ENCODE measurements at places on chromosomes 3 and 15. TPM values are rescaled to one million over a fixed set of nuclear protein-coding genes. Genes with fewer than 3 reads are reported as not detected.

- no peaks in the 10 kb centered on the region for H3K36me3 ChIP-seq
- DNase-seq = no peak
- no peaks in the 10 kb centered on the region for H3K4me1 ChIP-seq
- no peaks in the 10 kb centered on the region for H3K27me3 ChIP-seq
- no peak overlapping the region for H3K27ac ChIP-seq
Observed at GRCh38 chr3:104273046-104273649, 1093.6 kb upstream of the ALCAM start.

DNA sequence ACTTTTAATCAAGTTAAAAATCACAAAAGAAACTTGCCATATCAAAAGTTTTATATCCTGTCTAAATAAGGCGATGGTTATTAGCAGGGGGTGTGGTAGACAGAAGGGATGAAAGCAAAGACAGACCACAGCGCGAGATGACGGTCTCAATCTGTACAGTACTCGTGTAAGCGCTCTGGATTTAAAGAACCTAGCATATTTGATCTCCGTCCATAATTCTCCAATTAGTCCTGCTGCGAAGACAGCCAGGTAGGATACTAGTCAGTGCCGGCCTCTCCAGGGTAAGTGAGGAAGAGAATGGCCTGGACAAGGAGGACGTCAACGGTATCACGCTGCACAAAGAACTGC is 701 bp downstream of the SGO1 start:
- no peaks in the 10 kb centered on the region for H3K27me3 ChIP-seq
- peak overlapping the region; percentile 87 for H3K27ac ChIP-seq
- no peak for DNase-seq
- peaks cover 10% of the 10 kb centered on the region for H3K4me1 ChIP-seq

Gene SAMD7
- not detected for polyA plus RNA-seq

Gene AHSG
- polyA plus RNA-seq = 0.59 TPM

Gene KLHL40
- not detected for polyA plus RNA-seq

Data from keratinocyte (primary cell).